ENCODE measurements at places on chromosomes 4 and X.

DNA sequence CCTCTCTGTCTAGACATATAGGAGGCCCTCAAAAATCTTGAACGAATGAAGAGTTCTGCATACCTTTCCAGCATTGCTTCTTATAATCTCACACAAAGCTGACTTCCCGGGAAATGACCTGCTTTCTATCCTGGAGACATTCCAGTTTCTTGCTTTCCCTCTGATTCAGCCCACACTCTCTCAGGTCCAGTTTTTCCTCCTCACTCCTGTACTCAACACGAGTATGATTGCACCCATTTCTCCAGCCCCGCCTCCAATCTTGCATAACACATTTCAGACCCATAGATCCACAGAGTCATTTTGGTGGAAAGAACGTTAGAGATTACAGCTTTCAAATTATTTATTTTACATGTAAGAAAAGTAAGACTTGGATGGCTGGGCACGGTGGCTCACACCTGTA is 127.5 kb upstream of the TLR3 start:
- no peaks in the 10 kb centered on the region for H3K27me3 ChIP-seq
- no peak for DNase-seq
- no peak overlapping the region for H3K27ac ChIP-seq
- no peaks in the 10 kb centered on the region for H3K4me1 ChIP-seq
- no peaks in the 10 kb centered on the region for H3K36me3 ChIP-seq

DNA sequence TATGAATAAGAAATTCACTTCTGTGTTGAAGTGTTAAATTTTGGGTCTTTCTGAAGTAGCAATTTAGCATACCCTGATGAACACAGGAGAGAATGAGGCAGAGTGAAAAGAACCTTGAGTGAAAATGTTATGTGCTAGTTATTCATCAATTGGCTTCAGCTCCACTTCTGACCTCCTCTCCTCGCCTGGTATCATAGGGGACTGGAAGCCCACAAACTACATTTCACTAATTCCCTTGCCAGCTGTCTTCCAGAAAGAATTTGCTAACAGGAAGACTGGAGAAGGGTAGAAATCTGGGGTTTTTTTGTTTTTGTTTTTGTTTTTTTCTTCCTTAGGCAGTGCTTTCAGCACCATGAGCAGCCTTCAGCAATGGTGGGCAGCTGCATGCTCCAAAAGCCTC is 5.5 kb upstream of the DAPP1 start:
- peaks cover 49% of the 10 kb centered on the region for H3K4me1 ChIP-seq
- no peaks in the 10 kb centered on the region for H3K27me3 ChIP-seq
- no peak overlapping the region for H3K27ac ChIP-seq
- H3K36me3 ChIP-seq, result no peaks in the 10 kb centered on the region
- H3K4me3 ChIP-seq, result no peak overlapping the region
- DNase-seq, result no peak

DNA sequence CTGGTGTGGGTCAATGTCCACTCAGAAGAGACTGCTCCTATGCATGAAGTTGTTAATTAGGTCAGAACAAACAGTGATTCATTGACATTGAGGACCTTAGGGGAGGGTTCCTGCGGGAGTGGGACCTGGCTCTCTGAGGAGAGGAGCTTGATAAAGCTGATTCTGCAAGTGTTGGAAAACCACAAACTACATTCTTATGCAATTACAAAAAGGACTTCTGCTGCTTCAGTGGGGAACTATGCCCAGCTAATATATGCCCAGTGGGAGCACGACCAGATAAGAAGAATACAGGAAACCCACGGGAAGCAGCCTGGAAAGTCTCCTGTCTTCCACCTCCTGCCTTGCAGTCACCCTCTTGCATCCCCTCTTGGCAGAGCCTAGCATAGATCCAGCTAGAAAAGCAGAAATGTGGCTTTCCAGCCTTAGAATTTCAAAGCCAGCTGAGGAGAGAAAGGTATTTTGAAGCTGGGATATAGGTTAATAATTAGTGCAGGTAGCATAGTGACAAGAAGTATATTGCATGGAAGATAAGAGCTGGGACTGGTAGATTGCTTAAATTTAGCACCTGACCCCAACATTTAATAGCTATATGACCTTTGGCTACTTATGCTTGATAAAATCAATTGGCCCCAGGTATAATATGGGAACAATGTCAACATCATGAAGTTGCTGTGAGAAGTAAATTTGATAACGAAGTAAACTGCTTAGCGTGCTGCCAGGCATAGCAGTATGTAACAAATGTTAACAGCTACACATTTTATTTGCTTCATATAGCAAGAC is 34.9 kb upstream of the UGT8 start:
- no peak for DNase-seq
- no peaks in the 10 kb centered on the region for H3K36me3 ChIP-seq
- no peak overlapping the region for H3K27ac ChIP-seq
- no peaks in the 10 kb centered on the region for H3K4me1 ChIP-seq

DNA sequence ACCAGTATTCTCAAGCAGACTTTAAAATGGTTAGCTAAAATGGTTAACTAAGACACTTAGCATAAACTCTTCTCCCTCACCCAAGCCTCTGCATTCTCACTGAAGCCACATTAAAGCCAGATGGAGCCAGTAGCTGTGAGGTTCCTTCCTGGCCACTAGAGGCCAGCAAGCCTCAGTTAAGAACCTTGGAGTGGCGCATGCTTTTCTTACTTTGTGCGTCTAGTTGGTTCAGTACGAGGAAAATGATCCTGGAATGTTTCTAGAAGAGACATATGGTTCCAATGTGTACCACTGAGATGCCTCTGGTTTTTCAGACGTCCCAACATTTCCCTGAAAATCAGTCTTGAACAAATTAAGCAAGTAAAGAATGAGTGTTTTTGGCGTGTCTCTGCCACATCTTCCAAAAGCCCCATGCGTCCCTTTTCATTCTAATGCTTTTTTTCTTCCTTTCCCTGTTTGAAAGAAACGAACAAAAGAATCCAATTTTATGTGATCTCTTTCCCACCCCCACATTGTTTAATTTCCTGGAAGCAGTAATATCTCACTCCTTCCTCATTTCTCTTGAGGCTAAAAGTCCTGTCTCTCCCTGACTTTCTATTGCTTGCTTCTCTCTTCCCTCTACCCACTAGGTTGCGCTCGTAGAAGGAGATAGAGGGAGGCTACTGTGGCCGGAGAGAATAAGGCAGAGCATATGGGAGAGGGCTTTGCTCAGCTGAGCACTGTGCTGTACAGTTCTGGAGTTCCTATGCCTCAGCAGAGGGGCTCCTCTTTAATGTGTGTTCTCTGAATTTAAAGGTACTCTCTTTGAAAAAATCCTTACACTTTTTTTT is 82.9 kb upstream of the TAB3 start:
- H3K4me3 ChIP-seq, result peak overlapping the region; percentile 50
- H3K36me3 ChIP-seq, result no peaks in the 10 kb centered on the region
- no peak overlapping the region for H3K27ac ChIP-seq
- DNase-seq, result peak; percentile 38
- no peaks in the 10 kb centered on the region for H3K27me3 ChIP-seq

DNA sequence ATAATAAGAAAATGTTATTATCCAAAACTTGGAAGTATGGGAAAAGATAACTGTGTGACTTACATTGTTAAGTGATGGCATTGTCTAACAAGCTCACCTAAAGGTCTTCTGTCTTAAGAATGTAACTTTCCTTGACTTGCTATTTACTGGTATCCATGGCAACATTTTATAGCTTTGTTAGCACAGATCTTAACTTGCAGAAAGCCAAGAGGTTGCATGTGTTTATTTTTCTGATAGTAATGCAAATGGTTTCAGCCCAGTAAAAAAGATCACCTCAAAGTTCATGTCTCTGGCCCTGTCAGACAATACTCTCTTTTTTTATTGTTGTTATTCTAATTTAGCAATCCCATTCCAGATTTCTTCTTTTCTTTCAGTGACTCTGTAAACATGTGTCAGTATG is 425.3 kb downstream of the SPRY1 start:
- H3K27me3 ChIP-seq, result no peaks in the 10 kb centered on the region
- no peaks in the 10 kb centered on the region for H3K4me1 ChIP-seq
- H3K27ac ChIP-seq, result no peak overlapping the region
- no peaks in the 10 kb centered on the region for H3K36me3 ChIP-seq
- no peak overlapping the region for H3K4me3 ChIP-seq
- no peak for DNase-seq

DNA sequence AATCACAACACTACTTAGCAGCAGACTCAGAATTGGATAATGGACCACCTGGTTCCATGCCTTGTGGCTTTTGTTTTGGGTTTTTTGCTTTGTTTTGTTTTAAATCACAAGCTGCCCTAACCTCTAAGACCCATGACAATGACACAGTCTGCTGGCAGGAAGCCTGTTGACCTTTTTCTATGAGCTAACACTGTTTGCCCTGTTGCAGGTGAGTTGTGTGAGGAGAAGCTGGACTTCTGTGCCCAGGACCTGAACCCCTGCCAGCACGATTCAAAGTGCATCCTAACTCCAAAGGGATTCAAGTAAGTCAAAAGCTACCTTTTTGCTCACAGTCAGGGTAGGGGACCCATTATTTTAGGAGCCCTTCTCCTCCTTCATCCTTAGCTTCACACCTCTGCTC is 110.8 kb upstream of the PACRGL start:
- H3K4me1 ChIP-seq, result no peaks in the 10 kb centered on the region
- DNase-seq, result no peak
- no peaks in the 10 kb centered on the region for H3K27me3 ChIP-seq
- H3K36me3 ChIP-seq, result no peaks in the 10 kb centered on the region

DNA sequence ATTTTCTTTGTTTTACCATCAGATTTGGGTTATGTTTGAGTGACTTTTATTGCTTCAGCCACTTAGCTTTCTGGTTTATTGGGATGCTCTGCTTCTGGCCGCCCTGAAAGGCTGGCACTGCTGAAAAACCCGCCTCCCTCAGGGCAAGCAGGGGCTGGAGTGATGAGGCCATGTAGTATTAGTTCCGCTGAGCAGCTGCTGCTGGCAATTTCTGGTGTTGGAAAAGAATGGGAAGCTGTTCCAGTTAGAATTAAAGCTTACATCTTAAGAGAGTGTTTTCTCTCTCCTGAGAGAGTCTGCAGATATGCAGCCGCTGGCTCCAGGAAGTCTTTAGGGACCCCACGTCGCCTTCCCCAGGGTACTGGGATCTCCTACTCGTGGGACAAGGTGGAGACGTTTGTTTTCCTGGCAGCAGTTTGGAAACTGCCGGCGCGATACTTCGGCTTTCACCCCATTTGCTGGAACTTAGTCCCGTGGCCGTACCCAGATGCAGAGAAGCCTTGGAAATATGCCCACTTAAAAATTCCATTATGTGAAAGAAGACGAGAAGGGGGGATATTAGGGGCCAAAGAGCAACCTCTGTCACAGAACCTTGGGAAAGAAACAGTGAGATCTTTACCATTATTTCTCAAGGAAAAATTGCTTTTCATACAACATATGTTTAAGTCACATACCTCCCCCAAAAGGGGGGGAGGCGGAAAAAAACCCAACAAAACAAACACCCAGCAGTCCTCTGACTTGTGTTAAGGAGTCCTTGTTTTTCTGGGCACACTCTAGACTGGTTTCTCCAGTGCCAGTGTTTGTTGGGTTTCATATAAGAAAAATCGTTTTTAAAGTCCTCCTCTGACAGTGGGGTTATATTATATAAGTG is 72.6 kb downstream of the TMEM131L start:
- H3K36me3 ChIP-seq, result no peaks in the 10 kb centered on the region
- no peaks in the 10 kb centered on the region for H3K27me3 ChIP-seq
- H3K4me3 ChIP-seq, result no peak overlapping the region
- H3K27ac ChIP-seq, result no peak overlapping the region
- no peak for DNase-seq

DNA sequence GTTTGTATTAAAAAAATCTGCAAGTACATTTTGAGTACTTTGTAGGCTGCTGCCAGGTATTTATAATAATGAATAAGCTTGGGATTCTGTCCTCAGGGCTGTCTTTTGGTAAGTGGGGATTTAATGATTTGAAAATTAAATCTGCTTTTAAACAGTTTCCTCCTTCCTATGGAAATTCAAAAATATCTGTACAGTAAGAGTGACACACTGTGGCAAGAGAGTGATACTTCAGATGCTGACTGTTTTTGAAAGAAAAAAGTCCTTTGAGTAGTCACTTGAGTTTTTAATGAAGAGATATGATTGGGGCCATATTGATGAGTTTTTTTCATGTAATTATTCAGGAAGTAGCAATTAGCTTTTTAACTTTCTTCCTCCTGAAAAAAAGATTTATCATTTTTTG is 49.2 kb downstream of the SMARCAD1 start:
- no peak overlapping the region for H3K27ac ChIP-seq
- no peaks in the 10 kb centered on the region for H3K36me3 ChIP-seq
- no peaks in the 10 kb centered on the region for H3K4me1 ChIP-seq
- H3K4me3 ChIP-seq, result no peak overlapping the region

GRCh38 chrX:152520653-152521052 is 69.5 kb upstream of the GABRA3 start:
- peak; percentile 66 for DNase-seq
- H3K36me3 ChIP-seq, result no peaks in the 10 kb centered on the region

GRCh38 chrX:24242649-24243175 is 71.2 kb downstream of the SUPT20HL2 start:
- peak overlapping the region; percentile 22 for H3K4me3 ChIP-seq
- no peaks in the 10 kb centered on the region for H3K27me3 ChIP-seq
- peak; percentile 80 for DNase-seq
- peaks cover 25% of the 10 kb centered on the region for H3K4me1 ChIP-seq
- H3K27ac ChIP-seq, result peak overlapping the region; percentile 71
- no peaks in the 10 kb centered on the region for H3K36me3 ChIP-seq

DNA sequence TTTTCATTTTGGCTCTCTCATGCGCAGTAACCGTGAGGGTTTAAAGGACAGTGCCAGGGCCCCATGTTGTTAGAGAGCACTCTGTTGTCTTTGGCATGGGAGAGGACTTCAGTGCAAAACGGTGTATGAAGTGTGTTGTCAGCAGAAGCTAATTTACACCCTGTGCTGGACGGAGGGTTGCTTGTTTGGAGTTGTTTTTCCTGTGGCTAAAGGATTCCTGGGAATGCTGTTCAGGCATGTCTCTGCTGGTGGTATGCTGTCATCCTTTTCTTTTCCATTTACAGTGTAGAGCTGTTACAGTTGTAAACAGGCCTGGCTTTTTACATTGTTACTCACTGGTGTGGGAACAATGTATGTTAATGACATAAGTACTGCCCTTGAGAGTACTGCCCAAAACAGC is 206.3 kb downstream of the CBR4 start:
- DNase-seq, result no peak
- H3K4me3 ChIP-seq, result no peak overlapping the region
- no peaks in the 10 kb centered on the region for H3K27me3 ChIP-seq
- H3K36me3 ChIP-seq, result no peaks in the 10 kb centered on the region
- no peaks in the 10 kb centered on the region for H3K4me1 ChIP-seq

DNA sequence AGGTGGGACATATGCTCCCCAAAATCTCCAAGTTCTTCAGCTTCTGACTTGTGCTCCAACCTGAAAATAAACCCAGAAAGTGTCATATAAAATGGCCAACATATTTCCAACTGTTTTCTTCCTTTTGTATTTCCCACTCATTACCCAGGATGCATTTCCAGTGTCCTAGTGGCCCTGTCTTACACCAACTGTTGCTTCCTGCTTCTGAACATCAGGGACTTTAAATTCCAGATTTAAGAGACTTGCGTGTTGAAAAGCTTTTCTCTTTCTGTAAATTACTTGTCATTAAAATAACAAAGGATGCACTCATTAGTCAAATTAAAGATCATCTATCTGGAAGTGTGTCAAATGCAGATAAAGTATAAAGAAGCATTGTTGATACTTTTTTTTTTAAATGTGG is 19.9 kb downstream of the MID1 start:
- no peaks in the 10 kb centered on the region for H3K36me3 ChIP-seq
- H3K4me3 ChIP-seq, result no peak overlapping the region
- peaks cover 6% of the 10 kb centered on the region for H3K4me1 ChIP-seq
- no peak overlapping the region for H3K27ac ChIP-seq
- DNase-seq, result no peak
